ENCODE measurements at places on chromosomes 6 and 20.

GRCh38 chr20:40979247-40979646 lies 49.4 kb upstream of the TOP1 start:
- DNase-seq, result no peak

- DNase-seq, result no peak
Measured at GRCh38 chr6:44468835-44469234, 81.3 kb downstream of the CDC5L start.

DNA sequence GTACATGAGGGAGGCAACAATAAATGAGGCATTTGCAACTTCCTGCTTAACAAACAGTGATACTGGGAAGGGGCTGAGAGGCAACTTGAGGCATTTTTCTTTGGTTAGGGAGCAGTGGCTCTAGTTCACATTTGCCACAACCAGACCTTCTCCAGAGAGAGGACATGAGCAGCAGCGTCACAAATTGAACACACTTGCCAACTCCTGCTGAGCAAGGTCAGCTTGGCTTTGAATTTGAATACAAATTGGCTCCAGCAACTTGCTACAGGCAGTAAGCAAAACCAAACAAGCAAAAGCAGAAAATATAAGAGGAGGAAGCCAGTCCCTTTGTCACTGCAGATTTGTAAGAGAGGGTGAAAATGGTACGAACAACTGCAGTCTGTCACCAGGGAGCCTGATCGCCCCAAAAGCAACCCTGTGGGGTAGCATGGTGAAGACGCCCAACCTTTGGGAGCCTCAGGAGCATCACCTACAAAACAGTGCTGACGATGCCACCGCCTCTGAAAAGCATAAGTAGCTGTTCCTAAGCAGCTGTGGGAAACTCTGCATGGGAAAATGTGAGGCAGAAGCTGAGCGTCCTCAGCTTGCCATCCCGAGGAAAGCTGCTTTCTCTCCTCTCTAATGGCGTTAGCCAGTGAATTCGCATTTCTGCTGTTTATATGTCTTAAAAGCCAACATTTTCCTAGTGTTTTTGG lies 378.7 kb downstream of the RNGTT start:
- no peak for DNase-seq

DNA sequence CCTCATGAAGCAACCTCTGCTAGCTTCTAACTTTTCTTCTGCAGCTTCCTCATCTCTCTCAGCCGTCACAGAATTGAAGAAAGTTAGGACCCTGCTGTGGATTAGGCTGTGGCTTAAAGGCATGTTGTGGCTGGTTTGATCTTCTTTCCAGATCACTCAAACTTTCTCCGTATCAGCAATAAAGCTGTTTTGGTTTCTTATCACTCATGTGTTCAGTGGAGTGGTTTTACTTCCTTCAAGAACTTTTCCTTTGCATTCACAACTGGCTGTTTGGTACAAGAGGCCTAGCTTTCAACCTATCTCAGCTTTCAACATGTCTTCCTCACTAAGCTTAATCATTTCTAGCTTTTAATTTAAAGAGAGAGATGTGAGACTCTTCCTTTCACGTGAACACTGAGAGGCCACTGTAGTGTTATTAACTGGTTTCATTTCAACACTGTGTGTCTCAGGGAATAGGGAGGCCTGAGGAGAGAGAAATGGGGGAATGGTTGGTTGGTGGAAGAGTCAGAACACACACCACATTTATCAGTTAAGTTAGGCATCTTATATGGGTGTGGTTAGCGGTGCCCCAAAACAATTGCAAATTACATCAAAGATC lies 17.2 kb downstream of the ZSCAN23 start:
- DNase-seq, result no peak

DNA sequence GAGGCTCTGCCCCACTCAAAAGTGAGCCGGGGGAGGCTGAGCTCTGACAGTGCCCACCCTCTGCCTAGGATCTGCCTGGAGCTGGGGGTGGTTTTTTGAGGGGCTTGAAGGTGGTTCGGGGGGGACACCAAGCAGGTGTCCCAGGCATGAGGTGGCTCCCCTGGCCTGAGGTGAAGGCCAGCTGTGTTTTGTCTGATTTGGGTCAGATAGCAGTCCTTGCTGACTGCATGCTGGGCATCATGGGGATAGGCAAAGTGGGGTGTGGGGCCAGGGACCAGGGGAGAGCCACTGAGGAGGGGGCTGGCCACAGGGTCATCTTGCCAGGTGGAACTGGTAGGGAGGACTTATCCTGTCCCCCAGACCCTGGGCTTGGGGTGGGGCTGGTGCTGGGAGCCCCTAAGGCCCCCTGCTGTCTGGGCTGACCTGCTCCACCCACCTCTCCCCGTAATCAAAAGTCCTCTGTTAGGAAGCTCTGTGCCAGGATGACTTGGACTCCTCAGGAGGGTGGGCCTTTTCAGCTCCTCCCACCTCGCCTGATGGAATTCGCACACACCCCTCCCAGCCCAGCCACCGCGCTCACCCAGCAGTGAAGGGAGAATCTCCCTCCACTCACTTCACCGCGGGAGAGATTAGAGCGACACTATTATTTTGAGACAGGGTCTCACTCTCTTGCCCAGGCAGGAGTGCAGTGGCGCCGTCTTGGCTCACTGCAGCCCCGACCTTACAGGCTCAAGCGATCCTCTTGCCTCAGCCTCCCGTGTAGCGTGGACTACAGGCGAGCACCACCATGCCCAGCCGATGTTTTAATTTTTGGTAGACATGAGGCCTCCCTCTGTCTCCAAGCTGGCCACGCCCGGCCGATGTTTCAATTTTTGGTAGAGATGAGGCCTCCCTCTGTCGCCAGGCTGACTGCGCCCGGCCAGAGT lies 1.5 kb upstream of the COL9A3 start:
- no peak for DNase-seq

All from right forelimb (tissue), 1 donor.